Subcutaneous preadipocyte (primary cell): ENCODE measurements at places on chromosomes 7 and 10. TPM values are rescaled to one million over a fixed set of nuclear protein-coding genes. Genes with fewer than 3 reads are reported as not detected.

Gene PLEKHS1
- not detected in 2 replicates for total RNA-seq

Gene CFAP70
- total RNA-seq, result 0.39 and 0.73 TPM in 2 replicates

Gene PKD2L1
- total RNA-seq, result 0.37 TPM in 1 of 2 replicates, not detected in the other

Gene CLDN15
- total RNA-seq, result 3.3 and 5.9 TPM in 2 replicates

Gene SRGN
- 25.7 and 49.1 TPM in 2 replicates for total RNA-seq

Gene FANK1
- total RNA-seq, result 0.20 and 0.73 TPM in 2 replicates

Gene MDFIC
- 44.8 and 56.1 TPM in 2 replicates for total RNA-seq

Gene KCNH2
- total RNA-seq, result not detected in 2 replicates

Gene SEMA3C
- total RNA-seq, result 118 and 191 TPM in 2 replicates

Gene NEUROG3
- total RNA-seq, result not detected in 2 replicates

Gene CDK14
- 30.5 and 42.8 TPM in 2 replicates for total RNA-seq

Gene TRIM73
- 0.20 and 1.5 TPM in 2 replicates for total RNA-seq

Gene NPY
- total RNA-seq, result not detected in 2 replicates

Gene SSC4D
- 0.39 and 1.1 TPM in 2 replicates for total RNA-seq

Gene PILRA
- under 0.01 and 0.39 TPM in 2 replicates for total RNA-seq

Gene NRG3
- not detected in 2 replicates for total RNA-seq

Gene ZNF479
- not detected in 2 replicates for total RNA-seq

Gene C10orf90
- 3.7 and 5.9 TPM in 2 replicates for total RNA-seq

Gene SPDYE6
- not detected in 2 replicates for total RNA-seq
